ENCODE measurements at places on chromosomes 5 and 9. TPM values are rescaled to one million over a fixed set of nuclear protein-coding genes. Genes with fewer than 3 reads are reported as not detected.

ST8SIA4 gene
- total RNA-seq = 3.7 TPM

ZNF367 gene
- 0.97 TPM for total RNA-seq

NMUR2 gene
- total RNA-seq = not detected

P4HA2 gene
- total RNA-seq = 200 TPM

CENPK gene
- 7.0 TPM for total RNA-seq

PCDHB5 gene
- total RNA-seq = 1.2 TPM

BTNL8 gene
- total RNA-seq = not detected

LRRTM2 gene
- total RNA-seq = 0.24 TPM

CDC20B gene
- total RNA-seq = under 0.01 TPM

FOXD4L5 gene
- 0.16 TPM for total RNA-seq

PLGRKT gene
- total RNA-seq = 9.9 TPM

SLC4A9 gene
- total RNA-seq = not detected

HTR4 gene
- total RNA-seq = not detected

DDX4 gene
- not detected for total RNA-seq

All from hair follicle dermal papilla cell (primary cell).